Muscle of back (tissue), 13 donors: ENCODE measurements at places on chromosomes 6 and 20. TPM values are rescaled to one million over a fixed set of nuclear protein-coding genes. Genes with fewer than 3 reads are reported as not detected.

DNA sequence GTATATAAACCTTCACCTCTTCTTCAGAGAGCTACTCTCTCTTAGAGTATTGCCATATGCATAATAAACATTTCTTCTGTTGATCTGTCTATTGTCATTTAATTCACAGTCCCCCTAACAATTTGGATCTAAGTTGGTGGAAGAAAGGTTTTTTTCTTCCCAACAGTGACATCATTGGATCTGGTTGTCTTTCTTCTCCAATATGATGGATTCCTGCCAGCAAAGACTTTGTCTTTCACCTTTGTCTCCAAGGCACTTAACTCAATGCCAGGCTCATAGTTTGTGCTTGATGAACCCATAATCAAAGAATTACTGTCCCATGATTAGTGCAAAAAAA lies 39.6 kb downstream of the ABHD12 start:
- DNase-seq = no peak

DNA sequence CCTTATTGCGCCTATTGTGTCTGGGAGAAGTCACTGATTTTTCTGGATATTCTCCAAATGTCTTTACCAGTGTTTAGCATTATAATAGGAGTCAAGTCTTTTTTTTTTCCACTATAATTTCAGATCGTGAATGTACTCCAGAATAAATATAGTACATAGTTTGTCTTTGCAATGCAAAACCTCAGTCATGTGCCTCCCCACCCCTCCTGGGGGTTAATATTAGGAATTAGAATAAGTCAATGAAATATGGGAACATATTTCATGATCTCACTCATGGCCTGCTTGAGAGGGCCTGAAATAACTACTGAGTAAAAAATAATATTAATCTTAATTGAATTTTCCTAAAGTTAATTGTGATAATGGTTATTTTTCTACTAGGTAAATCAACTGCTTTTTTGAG lies 79.0 kb upstream of the TMEM170B start:
- no peak for DNase-seq

DNA sequence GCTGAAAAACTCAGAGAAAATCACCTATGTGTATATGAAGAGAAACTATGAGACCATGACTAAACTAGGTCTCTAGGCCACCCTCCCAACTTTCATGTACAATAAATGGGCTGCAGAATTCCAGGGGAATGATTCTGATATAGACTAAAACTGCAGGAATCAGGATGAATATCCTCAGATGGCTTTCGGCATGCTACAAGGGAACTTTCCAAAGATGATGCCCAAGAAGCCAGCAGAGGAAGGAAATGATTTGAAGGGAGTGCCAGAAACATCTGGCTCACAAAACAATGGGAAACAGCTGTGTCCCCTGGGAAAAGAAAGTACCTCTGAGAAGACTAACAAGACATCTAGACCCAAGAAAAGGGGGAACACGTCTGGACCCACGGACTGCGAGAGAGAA lies 41.1 kb downstream of the PLN start:
- no peak for DNase-seq

DNA sequence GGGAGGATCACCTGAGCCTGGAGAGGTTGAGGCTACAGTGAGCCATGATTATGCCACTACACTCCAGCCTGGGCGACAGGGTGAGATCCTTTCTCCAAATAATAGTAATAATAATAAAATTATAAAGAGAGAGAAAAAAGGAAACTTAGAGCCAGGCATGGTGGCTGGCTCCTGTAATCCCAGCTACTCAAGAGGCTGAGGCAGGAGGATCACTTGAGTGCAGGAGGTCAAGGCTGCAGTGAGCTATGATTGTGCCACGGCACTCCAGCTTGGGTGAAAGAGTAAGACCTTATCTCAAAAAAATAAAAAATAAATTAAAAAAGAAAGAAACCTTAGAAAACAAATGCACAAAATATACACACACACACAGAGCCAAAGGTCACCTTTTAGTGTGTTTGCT lies 5.2 kb upstream of the SAMHD1 start:
- DNase-seq = no peak

TRIM10 gene
- polyA plus RNA-seq = 0.47 TPM

- DNase-seq = peak; percentile 15
Measured at GRCh38 chr6:30942338-30943060, 1.7 kb downstream of the MUCL3 start.

DNAAF9 gene
- 16.0 TPM for polyA plus RNA-seq

MLIP gene
- polyA plus RNA-seq = 40.1 TPM

CLIC5 gene
- 20.3 TPM for polyA plus RNA-seq

DNA sequence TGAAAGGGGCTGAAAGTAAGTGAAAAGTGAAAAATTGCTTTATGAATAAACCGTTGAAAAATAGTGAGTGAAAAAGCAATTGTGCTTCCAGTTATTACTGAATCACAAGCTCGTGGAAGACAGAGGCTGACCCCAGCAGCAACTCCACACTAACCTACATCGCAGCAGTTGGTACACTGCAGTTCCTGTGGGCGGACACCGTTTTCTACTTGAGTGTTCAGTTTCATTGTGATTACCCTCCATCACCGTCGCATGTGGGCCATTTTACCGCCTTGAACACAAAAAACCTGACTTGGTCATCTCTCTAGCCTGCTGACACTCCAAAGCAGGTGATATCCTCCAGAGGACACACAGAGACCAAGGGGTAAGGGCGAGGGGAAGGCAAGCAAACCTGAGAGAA lies 28.4 kb downstream of the PRDM1 start:
- DNase-seq = no peak

FOXS1 gene
- polyA plus RNA-seq = 4.1 TPM

DNA sequence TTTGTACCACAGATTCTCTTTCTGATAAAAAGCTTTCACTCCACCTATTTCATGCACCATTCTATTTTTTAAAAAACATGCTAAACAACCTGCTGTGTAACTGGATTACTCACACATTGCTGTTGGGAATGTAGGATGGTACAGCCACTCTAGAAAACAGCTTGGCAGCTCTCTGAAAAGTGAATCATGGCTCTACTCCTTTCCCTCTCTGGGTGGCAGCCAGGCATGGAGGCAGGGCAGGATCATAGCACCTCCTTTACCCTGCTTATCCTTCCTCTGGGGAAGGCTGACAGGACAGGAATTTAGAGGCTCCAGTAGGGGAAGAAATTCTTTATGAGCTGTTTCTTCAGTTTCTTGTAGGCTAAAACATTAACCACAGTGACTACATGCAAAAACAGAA lies 6.7 kb upstream of the VNN2 start:
- DNase-seq = no peak

GRCh38 chr6:150697515-150697914 lies 97.8 kb downstream of the PLEKHG1 start:
- peak; percentile 87 for DNase-seq

DNA sequence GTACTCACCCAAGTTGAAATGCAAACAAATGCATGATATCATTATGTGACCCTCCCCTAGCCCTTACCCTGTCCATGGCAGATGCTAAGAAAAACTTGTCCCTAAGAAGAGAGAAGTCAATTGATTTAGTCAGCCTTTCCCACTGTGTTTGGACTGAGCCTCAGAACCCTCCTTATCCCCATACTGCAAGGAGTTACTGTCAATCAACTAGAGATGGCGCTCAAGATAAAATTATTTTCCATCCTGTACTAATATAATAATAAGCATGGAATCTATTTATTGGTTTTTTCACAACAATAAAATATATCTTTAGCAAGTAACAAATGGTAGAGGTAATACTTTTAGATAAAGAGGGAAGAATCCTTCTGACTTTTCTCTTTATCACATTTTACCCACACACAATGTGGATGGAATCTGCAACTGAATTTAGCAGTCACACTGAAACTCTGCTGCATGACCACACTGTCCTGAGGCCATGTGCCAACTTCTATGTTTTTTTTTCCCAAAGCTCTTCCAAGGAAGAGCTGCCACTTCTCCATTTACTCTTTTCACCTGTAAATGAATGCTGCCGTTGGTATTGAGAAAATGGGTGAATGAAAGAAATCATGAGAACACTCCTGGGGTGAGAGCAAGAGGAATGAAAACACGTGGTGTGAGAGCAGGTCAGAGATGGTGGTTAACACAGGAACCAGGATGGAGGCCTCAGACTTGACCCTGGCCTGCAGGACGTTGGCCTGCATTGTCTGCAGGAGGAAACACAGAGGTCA lies 10.5 kb downstream of the NT5E start:
- no peak for DNase-seq

- no peak for DNase-seq
Measured at GRCh38 chr6:23394681-23395080, 731.3 kb upstream of the NRSN1 start.

RBM12 gene
- polyA plus RNA-seq = 60.3 TPM

JPH2 gene
- 70.9 TPM for polyA plus RNA-seq

GRCh38 chr6:27133281-27134227 lies 113.9 kb upstream of the PRSS16 start:
- peak; percentile 70 for DNase-seq

DNA sequence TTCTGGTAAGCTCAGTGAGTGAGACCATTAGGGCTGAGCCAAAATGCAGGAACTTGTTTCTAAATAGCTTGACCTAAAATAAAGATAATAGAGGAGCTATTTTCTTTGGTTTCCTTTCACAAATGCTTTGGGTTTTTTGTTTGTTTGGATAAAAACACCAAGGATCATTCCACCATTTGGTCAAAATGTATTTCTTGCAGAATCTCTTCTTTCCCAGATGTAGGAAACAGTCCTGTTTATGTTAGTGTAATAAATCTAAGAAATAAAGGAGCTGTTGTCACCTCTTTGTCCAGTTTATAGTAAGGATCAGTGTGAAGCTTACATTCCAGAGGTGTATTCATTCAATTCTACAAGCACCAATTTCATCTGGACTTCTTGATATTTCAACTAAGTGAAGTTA lies 297.8 kb downstream of the GJA1 start:
- no peak for DNase-seq

DNA sequence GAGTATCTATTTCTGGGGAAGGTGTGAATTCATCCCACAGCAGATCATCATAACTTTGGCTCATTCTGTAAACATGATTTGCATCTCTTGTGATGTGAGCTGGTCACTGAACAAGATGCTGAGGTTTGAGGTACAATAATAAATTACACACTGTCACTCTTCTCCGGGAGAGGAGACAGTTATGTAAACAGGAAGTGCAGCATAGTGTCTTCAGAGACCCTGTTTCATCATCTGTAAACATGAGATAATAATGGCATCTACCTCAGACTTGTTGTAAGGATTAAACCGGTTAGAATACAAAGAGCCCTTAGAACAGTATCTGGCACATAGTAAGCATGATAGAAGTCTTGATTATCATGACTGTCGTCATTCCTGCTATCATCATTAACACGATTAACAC lies 125.2 kb downstream of the TBC1D7 start:
- no peak for DNase-seq
